ENCODE measurements at places on chromosomes 16 and 17. TPM values are rescaled to one million over a fixed set of nuclear protein-coding genes. Genes with fewer than 3 reads are reported as not detected.

The IRX5 gene
- total RNA-seq: 2.7 TPM

The KIF2B gene
- not detected for total RNA-seq

The MT4 gene
- total RNA-seq: not detected

The COL1A1 gene
- 3.2 TPM for total RNA-seq

The ASIC2 gene
- total RNA-seq: 0.43 TPM

The C16orf96 gene
- total RNA-seq: under 0.01 TPM

The SLFN12L gene
- total RNA-seq: not detected
